ENCODE measurements at places on chromosomes 13 and 19.

DNA sequence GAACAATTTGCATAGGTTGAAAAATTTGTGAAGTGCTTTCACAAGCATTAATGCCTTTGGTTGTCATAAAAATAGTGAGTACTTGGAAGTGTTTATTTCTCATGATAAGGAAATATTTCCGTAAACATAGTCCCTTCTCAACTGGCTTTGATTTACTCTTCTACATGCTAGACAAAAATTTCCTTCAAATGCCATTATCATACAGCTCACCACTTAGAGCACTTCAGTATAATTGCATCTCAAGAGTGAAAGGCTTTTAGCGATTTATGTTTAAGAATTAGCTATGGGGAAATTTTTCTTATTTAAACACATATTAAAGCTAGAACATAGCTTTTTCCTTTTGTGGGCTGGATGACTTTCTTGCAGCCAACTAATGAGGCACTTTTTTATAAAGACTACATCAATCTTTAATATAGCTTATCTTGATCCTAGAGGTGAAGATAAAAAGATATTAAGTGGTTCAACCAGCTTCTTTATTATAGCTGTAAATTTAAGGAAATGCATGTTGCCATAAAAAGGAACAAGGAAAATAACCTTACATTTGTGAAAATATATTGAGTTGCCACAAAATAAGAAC is 656.8 kb downstream of the SLITRK6 start:
- DNase-seq, result no peak

- DNase-seq, result no peak
Observed at GRCh38 chr13:44416301-44416700, 42.7 kb downstream of the SERP2 start.

DNA sequence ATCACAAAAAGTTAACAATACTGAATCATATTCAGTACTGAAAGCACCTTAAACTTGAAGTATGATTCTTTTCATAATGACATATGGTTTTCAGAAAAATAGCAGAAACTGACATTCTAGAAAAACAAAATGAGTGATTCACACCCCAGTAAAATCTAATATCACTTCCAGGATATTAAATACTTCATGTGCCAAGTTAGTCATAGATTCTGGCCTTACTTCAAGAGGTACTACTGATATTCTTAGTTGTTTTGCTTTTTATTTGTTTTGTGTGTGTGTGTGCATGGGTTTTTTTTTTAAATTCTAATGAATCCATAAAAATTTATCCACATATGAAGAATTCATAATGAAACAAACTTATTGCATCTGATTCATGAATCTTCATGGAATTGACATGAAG is 207.9 kb upstream of the UFM1 start:
- DNase-seq, result no peak

DNA sequence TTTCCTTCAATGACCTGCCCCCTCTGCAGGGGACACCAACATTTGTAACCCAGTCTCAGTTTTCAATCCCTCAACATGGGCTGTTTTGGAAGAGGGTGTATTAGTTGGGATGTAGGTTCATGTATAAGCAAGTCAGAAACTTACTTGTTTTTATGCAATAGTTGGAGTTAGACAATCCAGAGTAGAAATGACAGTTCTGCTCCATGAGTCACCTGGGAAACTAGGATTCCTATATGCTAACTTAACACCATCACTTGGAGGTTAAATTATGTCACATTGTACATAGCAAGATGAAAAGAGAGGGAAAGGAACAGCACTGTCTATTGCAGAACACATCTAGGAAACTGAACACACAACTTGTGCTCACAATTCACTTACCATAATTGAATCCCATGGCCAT is 436.4 kb downstream of the RFC3 start:
- no peak for DNase-seq

DNA sequence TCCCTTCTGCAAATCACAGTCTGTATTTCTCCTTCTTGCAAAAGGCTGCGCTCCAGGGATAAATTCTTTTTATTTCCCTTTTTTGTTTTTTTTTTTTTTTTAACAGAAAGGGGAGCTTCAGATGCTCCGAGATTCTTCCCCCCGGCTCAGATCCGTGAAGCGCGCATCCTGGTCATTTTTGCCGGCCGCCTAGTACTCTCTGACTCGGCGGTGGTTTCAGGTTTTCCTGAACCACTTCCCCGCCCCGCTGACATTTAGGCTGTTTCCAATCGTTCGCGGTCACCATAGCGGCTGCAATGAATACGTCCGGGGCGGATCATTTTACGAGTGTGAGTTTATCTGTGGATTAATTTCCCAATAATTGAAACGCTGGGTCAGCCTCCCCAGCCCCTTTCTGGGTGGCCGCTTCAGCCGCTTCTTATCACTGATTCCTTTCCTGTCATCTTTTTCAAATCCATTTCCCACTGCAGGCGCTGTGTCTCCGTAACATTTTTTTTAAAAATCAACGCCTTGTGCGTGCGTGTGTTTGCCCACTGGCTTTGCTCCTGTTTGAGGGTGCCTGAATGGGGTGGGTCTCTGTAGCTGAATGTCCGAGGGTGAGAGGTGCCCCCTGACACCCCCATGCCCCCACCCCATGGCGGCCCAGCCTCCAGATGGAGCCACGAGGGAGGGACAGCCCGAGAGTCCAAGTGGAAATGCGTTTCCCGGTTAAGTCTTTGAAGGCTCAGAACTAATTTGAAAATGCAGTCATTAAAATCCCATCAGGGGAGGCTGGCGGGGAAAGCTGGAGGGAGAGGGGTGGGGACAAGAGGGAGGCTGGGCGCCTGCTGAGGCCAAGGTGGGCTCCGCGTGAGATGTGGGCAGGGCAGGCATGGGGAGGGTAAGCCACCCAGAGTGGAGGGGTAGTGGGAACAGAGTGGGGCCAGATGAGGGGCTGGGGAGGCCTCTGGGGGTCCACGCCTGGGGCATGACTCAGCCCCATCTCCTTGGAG is 10.6 kb downstream of the ONECUT3 start:
- no peak for DNase-seq

DNA sequence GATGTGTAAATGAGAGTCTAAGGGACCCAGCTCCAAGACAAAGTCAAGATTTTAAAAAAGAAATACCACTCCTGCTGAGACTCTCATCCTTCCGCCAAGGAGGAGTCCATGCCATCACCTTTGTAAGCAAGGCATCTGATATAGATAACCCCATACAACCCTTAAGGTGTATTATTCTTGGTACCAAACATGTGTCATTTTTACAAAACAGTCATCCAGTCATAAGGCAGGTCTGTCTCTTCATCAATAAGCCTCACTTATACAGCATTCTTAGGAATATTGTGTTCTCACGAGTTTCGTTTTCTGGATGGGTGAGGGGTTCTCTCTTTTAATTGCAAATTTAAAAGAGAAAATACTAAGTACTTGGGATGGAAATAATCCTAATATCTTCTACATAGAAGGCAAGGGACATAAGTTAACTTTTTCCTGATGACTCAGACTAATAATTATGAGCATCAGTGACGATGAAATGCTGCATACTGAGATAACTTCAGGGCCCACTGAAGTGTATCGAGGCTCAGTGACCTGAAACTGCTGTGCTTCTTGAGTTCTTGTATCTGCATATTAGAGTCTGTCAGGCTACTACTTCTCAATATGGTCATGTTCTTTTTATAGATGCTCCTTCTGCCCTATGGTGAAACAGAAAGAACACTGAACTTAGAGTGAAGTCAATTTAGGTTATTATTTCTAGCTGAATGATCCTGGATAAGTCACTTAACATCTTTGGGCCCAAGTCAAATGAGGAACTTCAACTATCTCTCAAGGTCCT is 166.6 kb downstream of the KLF12 start:
- no peak for DNase-seq

All from stimulated activated CD8-positive, alpha-beta memory T cell treated with anti-CD3 and anti-CD28 coated beads, Interleukin-7, amount 100 ng/mL, for 1 hour (primary cell).